ENCODE measurements at places on chromosomes 3 and 15.

- no peak for DNase-seq
These were observed 1161.4 kb downstream of the OTOL1 start for GRCh38 chr3:162658003-162658402.

DNA sequence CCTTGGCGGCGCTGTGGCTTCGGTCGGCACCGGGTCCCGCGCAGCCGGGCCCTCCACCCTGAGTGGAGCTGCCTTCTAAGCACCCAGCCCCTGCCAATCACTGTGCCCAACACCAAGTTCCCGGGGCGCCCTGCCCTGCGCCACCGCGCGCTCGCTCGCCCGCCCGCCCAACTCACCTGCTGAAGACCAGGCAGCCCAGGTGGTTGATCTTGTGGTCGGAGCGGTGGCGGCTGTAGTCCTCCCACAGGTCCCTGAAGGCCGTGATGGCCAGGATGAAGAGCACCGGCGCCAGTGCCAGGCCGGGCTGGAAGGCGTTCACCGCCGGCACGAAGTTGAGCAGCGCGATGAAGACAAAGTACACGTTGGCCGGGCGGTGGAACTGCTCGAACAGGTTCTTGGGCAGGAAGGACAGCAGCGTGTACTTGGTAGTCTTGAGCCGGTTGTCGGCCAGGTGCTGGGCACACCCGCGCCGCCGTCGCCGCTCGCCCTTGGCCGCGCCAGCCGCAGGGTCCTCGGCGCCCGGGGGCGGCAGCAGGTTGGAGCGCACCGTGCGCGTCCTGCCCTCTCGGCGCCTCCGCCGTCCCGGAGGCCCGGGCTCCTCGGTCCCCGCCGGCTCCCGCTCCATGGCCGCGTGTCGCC is 536 bp downstream of the ATP10A start:
- no peak for DNase-seq

- DNase-seq: no peak
These were observed 568.7 kb upstream of the BCHE start for GRCh38 chr3:166405896-166406295.

- no peak for DNase-seq
These were observed 33.6 kb downstream of the HEG1 start for GRCh38 chr3:125022206-125022605.

GRCh38 chr15:98966091-98966787 is 41.4 kb downstream of the PGPEP1L start:
- no peak for DNase-seq

- no peak for DNase-seq
These were observed 108.3 kb upstream of the CTDSPL start for GRCh38 chr3:37753428-37753827.

DNA sequence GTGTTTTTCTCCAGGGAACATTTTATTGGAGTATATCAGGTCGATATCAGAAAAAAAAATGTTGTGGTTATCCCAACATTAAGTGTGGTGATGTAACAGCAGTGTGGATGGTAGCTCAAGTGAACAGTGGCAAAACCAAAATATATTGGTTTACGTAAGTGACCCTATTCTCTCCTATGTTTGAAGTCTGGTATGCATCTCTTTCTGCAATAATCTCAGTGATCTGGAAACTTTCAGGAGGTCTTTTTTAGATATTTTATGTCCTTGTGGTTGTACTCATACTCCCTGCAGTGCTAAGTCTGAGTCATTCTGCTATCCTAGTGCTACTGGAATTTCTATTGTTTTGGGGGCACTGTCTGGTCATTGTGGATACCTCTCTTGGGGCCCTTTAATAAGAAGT is 137.9 kb downstream of the SNRPN start:
- DNase-seq: no peak

- no peak for DNase-seq
These were observed 377.8 kb downstream of the KCNH8 start for GRCh38 chr3:19526071-19526470.

DNA sequence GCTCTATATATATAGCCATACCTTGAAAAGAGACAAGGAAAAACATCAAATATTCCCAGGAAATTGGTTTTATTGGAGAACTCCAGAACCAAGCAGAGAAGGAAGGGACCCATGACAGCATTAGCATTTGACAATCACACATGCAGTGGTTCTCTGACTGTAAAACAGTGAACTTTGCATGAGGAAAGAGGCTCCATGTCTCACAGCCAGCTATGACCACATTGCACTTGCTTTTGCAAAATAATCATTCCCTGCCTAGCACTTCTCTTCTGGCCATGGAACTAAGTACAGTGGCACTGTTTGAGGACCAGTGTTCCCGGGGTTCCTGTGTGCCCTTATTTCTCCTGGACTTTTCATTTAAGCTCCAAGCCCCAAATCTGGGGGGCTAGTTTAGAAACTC is 85.5 kb downstream of the TGFBR2 start:
- DNase-seq: no peak

DNA sequence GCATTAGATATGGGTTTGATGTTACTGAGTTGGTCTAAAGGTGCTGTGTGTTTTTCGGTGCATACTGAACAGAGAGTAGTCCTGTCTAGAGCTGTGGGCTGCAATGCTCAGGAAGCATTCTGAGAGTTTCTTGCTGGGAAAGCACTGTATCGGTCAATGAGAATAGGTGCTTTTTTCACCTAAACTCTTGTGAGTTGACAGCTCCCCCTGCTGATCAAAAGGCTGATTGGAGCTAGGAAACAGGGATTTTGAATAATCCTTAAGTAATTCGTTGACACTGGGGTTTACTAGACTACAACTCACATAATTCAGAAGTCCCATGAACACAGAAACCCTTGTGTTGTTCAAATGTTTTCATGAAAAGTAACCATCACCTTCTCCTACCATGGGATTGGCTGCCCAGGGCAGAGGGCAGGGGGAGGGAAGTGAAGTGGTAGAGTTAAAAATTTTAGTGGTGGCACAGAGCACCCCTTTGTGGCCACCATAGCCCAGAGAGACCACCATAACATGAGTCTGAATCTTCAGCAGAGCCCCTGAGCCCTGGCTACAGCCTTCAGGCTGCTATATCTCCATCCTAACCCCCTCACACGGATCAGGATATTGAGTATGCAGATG is 13.0 kb upstream of the MANF start:
- no peak for DNase-seq

DNA sequence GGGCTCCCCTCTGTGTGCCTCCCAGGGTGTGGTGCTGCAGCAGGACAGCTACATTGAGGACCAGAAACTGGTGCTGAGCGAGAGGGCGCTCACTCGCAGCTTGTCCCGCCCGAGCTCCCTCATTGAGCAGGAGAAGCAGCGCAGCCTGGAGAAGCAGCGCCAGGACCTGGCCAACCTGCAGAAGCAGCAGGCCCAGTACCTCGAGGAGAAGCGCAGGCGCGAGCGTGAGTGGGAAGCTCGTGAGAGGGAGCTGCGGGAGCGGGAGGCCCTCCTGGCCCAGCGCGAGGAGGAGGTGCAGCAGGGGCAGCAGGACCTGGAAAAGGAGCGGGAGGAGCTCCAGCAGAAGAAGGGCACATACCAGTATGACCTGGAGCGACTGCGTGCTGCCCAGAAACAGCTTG is 53.7 kb downstream of the KLHL25 start:
- DNase-seq: no peak

- DNase-seq: no peak
These were observed 18.4 kb downstream of the TM4SF18 start for GRCh38 chr3:149314807-149315578.

- no peak for DNase-seq
These were observed 264.0 kb upstream of the DPH6 start for GRCh38 chr15:35810007-35810406.

DNA sequence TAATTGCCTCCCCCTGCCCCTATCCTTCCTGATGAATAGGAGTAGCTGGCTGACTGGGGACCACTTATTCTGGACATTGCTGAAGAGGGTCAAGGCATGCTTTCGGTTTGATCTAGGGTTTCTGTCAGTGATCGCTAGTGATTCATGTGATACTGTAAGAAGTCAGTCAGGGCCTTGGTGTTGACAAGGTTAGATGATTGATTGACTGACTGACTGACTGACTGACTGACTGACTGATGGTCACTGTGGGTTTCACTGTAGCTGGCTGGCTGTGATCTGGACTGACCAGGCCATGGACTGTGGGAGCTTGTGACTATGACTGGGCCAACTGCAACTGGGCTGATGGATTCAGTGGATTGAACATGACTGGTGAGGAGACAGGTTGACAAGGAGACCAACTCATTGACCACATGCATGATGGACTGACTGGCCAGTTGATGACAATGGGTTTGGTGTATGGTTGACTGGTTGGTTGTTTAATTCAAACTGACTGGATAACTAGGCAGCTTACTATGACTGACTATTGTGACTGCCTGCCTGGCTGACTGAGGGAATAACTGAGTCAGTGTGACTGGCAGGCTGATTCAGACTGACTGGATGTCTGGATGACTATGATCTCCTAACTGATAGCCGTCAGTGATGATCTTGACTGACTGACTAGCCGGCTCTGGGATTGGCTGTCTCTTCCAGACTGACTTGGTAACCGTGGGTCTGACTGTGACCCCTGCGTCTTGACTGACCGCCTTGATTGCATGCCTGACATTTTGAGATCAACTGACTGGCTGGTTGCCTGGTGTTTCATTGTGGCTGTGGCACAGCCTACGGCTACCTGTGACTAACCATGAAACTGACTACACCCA is 509.9 kb downstream of the SHQ1 start:
- no peak for DNase-seq

- no peak for DNase-seq
These were observed 162.3 kb upstream of the NR2E3 start for GRCh38 chr15:71648095-71648494.

DNA sequence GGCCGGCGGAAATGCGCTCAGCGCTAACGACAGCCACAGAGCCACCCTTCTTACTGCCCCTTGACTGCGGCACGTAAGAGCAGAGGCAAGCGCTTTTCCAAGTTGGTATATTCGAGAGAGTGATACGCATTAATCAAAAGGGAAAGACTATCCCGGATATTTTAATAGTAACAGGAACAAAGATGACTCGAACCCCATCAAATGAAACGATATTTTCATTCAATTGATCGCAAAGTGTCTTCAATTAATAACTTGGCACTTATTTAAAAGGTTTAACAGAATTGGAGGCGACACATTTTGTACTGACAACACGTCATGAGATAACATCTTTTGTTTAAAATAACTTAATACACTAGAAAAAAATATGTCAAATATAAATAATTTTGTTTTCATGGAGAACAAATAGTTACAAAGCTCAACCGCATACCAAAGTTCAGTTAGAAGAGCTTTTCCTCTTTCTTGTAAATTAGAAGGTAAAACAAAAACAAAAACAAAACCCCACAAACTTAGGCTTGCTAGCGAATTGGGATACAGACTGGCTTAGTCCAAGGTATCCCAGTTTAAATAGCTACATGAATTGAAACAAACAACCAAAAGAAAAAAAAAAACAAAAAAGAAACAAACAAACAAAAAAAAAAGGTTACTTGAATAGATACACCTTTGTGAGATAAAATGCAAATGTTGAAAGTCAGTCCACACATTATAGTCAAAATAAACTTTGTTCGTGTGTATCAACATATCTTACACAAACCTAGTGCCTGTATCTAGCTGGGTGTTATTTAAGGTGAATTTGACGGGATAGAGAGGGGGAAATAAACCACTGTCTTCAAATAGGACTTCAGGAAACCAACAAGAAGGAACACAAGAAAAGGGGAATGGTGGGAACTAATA is 10.2 kb downstream of the SHOX2 start:
- no peak for DNase-seq

- DNase-seq: no peak
These were observed 107.4 kb downstream of the KLHL25 start for GRCh38 chr15:85687329-85687728.

DNA sequence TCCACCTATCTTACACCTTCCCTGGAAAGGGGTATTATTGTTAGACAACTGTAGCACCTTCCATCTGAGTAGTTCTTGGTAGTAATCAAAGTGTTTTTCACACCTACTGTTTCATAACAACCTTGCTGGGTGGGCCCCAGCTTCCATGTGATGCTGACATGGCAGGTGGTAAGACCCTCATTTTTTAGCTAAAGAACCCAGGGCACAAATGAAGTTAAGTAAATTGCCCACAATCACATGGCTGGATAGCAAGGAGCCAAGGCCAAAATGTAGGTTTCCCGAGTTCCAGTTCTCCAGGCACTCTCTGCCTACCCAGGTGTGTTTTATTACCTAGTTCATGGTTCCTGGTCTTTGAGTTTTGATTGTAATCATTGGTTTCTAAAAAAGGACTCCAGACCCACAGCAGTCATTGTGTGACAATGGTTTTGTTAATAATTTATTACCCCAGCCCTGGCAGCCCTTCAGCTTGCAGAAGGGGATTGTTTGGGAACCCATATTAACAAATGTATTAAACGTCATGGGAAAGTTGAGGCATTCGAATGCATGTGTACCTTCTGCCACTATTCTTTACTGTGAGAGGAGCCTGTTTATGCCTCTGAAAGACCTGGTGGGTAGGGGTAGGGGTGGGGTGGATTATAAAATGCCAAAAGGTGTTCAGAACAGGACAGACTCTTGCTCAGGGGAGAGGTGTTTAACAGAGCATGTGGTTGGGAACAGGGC is 222.2 kb upstream of the BHLHE40 start:
- no peak for DNase-seq

DNA sequence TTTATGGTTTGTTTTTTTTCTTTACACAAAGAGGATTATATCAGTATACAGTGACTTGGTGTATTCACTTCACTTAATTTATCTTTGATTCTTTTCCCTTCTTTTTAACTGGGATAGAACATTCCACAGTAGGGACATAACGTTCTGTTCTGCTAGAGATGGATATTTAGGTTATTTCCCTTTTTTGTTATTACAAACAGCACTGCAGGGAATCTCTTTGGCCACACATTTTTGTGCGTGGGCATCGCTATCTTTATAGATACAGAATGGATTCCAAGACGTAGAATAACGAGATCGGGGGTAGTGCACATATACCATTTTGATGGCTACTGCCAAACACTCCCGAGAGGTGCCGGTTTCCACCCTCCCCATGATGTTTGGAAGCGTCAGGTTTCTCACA is 44.8 kb downstream of the PXYLP1 start:
- DNase-seq: no peak

DNA sequence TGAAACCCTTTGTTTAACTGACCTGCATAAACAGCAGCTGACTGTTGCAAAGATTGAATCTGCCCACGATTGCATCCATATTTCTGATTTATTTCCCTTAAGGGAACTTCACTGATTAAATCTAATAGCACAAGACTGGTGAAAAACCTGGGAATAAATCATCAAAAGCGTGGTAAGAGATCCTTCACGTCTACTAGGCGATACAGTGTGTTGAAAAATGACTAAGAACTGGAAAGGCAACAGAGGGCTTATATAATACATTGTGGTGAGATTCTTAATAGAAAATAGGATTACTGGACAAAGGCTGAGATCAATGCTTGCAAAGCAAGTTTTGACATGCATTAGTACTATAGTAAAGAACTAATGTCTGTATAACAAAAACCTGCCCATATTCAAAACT is 49.0 kb downstream of the POLQ start:
- no peak for DNase-seq

Measured in thymus (tissue), 14 donors.